ENCODE measurements at places on chromosomes 16 and 17.

DNA sequence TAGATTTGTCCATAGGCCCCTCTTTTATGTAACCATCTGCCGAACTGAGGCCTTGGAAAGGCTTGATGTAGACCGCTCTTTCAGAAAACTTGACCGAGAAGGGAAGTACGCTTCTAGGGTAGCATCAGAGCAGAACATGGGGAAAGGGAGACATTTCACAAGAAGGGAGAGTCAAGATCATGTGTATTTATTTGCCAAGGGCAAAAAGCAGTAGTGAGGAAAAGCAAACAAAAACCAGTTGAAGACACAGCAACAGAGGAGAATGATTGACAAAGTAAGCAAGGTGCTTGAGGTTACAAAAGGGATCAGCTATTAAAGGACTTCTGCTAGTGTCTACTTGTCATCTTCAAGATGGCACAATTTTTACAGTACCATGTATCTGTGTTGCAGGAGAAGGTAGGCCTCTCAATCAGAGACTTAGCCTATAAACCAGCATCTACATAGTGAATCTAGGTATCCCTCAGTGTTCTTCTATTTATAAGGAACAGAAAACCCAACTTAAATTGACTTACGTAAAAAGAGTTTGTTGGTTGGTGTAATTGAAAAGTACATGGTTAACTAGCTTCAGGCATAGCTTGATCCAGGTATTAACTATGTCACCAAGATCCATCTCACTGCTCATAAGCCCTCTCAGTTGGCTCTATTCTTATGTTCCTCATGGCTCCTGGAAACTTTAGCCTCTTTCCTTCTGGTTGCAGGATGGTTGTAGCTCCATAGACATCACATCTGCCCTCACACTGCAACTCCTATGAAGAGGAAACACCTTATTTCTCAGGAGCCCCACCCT lies 288.4 kb downstream of the IRX3 start:
- no peak for DNase-seq

- DNase-seq = no peak
These were observed 9.7 kb upstream of the ALOX15B start for GRCh38 chr17:8029121-8029520.

GRCh38 chr17:37246085-37246484 lies 129.7 kb upstream of the C17orf78 start:
- DNase-seq = no peak

GRCh38 chr16:90050969-90051368 lies 26.2 kb downstream of the PRDM7 start:
- no peak for DNase-seq

GRCh38 chr17:57187391-57187790 lies 68.9 kb upstream of the MSI2 start:
- no peak for DNase-seq

DNA sequence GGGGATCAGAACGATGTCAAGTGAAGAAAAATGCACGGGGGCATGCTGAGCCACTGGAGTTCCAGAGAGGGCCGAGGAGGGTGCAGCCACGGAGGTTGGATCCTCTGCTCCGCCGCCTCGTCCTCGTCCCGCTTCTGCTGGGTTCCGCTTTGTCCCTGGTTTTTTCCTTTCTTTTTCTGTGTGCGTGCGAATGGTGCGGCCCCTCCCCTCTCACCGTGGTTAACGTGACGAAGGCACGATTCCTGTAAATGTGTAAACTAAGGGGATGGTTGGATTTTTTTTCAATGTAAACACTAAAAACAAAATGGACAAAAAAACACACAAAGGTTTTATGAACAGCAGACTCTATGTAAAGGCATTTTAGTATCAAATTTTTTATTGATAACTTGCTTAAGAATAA lies 46.7 kb downstream of the ACTG1 start:
- no peak for DNase-seq

DNA sequence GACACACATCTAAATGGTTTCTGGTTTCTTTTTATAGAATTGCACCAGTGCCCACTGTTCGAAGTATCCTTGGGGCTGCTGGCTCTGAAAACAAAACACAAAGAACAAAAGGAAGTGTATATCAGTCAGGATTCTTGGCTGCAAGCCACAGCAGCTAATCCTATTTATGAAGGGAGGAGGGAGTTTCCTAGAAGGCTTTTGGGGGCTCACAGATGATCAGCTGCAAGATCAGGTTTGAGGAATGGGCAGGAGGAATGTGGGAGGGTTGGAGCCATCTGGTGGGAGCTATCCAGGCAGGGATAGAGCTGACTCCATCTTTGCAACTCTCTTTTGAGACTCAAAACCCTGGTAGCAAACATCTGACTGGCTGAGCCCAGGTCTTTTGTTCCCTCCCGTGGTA lies 118.3 kb upstream of the EEF2KMT start:
- no peak for DNase-seq

- no peak for DNase-seq
These were observed 65.9 kb downstream of the PCTP start for GRCh38 chr17:55816532-55817396.

DNA sequence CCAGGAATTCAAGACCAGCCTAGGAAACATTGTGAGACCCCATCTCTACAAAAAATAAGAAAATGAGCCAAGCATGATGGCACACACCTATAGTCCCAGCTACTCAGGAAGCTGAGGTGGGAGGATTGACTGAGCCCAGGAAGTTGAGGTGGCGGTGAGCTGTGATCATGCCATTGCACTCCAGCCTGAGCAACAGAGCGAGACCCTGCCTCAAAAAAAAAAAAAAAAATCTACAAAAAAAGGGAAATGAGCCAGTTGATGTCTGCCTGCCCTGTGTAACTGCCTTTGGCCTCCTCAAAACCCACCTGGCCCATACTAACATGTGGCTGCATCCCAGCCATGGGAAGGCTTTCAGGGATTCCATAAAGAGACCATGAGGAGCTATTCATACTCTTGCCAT lies 4.5 kb downstream of the RANBP10 start:
- DNase-seq = peak; percentile 69

DNA sequence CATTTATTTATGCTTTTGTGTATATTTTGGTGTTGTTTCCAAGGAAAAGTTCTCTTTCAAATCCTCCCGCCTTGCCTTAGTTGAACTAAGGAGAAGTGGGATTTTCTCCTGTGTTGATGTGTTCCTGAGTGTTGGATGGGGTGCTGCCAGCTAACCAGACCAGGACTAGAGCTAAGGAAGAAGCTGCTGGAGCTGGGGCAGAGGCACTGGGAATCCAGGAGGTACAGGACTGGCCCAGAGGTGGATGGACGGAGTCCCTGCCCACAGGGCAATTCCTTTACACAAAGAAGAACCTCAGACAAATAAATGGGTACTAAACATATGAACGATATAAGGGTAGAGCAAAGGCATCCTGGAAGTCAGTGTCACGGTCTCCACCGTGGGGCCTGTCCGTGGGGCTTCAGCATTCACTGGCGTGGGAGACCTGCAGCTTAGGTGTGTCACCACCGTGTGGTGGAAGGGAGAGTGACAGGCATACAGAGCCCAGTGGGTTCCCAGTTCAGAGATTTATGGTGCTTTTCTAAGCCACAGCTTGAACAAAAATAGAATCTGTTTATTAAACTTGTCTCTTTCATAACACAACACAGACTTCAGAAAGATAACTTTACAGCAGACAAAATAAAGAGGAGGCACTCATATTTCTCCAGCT lies 270.7 kb downstream of the NTN1 start:
- peak; percentile 49 for DNase-seq

- no peak for DNase-seq
These were observed 53.1 kb upstream of the CLEC18B start for GRCh38 chr16:74474416-74474815.

DNA sequence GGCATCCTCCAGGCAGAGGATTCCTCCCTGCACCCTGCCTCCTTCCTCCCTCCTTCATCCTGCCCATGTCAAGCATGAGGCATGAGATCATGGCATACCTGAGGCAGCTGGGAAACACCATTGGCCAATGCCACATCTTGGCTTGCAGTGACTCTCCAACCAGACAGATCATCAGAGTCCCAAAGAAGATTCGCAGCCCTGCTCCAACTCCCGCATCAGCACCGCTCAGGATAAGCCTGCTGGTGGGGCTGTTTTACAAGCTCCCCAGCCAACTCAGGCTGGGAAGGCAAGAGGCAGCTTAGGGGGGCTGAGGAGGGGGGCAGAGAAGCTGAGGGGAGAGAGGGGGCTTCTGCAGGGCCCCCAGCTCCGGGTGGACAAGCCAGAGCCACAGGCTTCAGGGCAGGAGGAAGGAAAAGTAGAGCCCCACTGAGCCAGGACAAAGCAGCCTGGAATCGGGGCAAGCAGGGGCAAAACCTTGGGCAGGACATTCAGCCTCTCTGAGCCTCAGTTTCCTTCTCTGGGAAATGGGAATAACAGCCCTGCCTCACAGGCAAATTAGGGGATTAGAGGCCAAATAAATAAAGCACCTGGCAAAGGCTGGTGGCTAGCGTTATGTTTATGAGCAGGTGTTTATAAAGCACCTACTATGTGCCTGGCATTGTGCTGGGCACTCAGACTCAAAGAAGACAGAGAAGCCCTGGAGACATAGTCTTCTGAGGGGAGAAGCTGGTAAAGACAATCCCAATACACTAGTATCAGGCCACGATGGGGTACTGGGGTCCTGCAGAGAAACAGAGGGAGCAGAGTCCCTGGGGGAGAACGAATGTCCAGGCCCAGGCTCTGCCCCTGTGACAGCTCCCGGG lies 88.1 kb downstream of the GOSR1 start:
- DNase-seq = no peak

DNA sequence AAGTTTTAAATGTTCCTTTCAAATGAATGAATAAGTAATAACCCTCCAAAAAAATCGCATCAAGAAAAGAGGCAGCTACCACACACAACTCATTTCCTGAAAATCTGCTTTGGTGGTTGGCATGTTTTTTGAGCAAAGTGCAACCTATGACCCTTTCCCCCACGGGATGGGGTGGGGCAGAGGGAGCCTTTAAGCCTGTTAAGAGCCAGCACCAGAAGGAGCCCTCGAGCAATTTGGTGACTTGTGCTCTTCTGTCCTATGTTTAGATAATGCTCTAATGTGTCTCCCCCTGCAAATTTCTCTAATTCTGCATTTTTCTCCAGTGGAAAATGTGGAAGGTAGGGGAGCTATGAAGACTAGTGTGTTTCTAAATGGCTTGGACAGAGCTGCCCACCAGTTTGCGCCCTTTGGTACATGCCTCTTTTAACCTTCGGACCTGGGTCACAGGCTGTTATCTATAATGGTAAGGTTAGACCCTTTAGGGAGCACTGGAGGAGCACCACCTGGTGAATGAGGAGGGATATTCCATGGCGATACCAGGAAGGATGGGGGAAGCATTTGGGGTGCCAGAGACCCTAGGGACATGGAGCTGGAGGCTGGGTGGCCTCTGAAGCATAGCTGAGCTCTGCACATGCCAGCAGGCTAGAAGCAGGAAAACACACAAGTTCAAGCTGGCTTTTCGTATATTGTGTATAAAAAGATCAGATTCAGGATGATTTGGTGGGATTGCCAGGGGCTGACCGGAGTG lies 1.6 kb downstream of the PYCARD start:
- DNase-seq = peak; percentile 64

GRCh38 chr17:76095943-76096342 lies 7.6 kb downstream of the EXOC7 start:
- no peak for DNase-seq

DNA sequence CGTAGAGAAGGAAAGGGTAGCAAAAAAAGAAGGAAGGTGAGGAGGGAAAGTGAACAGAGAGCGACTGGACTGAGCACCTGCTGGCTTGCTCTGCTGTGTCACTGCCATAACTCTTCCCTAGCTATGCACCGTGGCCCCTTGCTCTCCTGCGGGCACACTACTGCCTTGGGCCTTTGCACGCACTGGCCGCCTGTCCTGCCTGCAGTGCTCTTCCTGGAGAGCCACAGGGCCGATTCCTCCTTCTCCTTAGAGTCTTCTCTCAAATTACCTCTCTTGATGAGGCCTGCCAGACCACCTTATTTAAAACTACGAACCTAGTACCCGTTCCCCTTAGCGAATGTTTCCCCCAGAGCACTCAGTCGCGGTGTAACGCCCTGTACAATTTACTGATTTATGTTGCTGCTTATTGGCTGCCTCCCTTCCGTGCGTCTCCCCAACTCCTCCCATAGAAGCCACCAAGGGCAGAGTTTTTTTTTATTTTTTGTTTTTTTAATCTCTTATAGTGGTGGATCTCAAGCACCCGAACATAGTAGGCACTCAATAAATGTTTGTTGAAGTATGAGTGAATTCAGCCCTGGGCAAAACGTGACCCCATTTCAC lies 70.3 kb downstream of the RAI1 start:
- peak; percentile 50 for DNase-seq

DNA sequence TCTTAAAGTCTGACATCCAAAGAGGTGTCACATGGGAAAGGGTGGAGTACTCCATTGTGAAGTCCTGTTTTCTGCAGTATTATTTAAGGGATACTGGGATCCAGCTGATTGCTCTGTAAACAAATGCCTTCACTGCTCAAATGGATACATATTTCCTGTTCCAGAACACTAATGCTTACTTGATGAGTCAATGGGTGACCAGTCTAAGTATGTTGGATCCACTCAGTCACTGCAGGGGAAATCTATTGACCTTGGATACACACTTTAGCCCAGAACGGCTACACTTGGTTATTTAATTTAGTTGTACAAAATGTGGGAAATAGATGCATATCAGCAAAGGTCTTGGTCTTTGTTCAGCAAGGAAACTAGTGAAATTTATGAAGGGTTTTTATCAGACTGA lies 261.4 kb downstream of the MAP2K4 start:
- DNase-seq = no peak

DNA sequence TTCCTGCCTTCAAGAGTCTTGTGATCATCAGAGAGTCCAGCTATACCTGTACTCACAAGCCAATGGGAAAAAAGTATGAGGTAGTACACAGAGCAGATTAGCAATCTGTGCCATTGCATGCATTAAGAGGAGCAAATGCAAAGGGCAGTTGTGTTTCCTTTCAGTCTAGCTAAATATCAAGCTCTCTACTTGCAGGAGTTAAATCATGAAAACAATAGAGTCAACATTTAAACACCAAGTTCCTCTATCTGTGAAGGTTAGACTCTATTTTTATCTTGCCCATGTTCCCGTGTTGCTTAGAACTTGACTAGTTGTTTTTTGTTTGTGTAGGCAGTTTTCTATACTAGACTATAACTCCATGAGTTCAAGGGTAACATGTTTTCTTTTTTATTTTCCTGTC lies 4.7 kb upstream of the FAM20A start:
- DNase-seq = no peak

- no peak for DNase-seq
These were observed 658.4 kb downstream of the TOX3 start for GRCh38 chr16:51888534-51888933.

DNA sequence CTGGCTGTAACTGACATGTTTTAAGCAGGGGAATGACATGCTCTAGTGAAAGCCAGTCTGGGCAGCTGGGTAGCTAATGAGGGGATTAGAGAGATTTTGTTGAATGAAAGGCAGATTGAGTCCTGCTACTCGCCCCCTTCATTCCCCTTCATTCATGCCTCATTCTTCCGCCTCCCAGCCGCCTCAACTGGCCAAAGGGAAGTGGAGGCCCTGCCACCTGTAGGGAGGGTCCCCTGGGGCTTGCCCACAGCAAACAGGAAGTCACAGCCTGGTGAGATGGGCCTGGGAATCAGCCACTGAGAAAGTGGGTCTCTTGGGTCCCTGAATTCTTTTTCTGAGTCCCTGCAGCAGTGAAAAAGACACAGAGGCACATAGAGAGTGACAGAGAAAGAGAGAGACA lies 1.1 kb upstream of the CD19 start:
- no peak for DNase-seq

Measured in activated CD4-positive, alpha-beta T cell treated with anti-CD3 and anti-CD28 coated beads, Interleukin-2, Interleukin-6, amounts not matched to agents 100 ng/mL and 50 ng/mL, durations not matched to agents 16 hours and 8 hours (primary cell).